AG04450 (cell line): ENCODE measurements at places on chromosomes 13 and 19.

- DNase-seq = no peak
These were observed 39.6 kb downstream of the STK24 start for GRCh38 chr13:98537306-98537705.

- DNase-seq = no peak
These were observed 13.0 kb upstream of the KCNN1 start for GRCh38 chr19:17953869-17954268.

GRCh38 chr13:77703408-77703807 lies 5.9 kb downstream of the SLAIN1 start:
- no peak for DNase-seq

- no peak for DNase-seq
These were observed 91.3 kb downstream of the SPRY2 start for GRCh38 chr13:80249516-80250212.

DNA sequence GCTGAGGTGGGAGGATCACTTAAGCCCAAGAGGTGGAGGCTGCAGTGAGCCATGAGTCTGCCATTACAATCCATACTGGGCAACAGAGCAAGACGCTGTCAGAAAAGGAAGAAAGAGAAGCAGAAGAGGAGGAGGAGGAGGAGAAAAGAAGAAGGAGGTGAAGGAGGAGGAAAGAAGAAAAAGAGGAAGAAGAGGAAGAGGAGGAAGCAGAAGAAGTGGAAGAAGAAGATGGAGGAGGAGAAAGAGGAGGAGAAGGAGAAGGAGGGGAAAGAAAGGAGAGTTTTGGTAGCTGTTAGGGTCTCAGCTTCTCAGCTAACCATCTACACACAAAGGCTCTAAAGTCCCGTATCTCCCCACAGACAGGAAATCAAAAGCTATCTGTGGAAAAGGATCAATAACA lies 23.7 kb upstream of the PLEKHF1 start:
- DNase-seq = no peak

- DNase-seq = no peak
These were observed 22.0 kb downstream of the NDFIP2 start for GRCh38 chr13:79502859-79503468.

DNA sequence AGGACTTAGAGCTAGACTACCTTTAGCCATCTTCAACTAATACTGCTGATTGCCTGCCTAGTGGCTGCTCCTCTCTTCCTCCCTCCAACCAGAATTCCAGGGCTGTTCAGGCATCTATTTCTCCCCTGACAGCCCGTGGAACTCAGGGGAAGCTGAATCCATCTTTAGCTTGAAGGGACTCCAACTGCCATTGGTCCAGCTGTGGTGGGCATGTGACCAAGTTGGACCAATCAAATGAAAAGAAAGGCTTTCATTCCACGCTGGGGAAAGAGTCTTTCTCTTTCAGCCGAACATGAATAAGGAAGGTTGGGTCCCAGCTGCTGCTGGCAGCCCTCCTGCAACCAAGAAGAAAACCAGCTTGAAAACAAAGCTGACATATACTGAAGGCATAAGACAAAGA lies 168.5 kb upstream of the OBI1 start:
- DNase-seq = no peak

- DNase-seq = no peak
These were observed 57.4 kb upstream of the RCBTB2 start for GRCh38 chr13:48590141-48590901.

DNA sequence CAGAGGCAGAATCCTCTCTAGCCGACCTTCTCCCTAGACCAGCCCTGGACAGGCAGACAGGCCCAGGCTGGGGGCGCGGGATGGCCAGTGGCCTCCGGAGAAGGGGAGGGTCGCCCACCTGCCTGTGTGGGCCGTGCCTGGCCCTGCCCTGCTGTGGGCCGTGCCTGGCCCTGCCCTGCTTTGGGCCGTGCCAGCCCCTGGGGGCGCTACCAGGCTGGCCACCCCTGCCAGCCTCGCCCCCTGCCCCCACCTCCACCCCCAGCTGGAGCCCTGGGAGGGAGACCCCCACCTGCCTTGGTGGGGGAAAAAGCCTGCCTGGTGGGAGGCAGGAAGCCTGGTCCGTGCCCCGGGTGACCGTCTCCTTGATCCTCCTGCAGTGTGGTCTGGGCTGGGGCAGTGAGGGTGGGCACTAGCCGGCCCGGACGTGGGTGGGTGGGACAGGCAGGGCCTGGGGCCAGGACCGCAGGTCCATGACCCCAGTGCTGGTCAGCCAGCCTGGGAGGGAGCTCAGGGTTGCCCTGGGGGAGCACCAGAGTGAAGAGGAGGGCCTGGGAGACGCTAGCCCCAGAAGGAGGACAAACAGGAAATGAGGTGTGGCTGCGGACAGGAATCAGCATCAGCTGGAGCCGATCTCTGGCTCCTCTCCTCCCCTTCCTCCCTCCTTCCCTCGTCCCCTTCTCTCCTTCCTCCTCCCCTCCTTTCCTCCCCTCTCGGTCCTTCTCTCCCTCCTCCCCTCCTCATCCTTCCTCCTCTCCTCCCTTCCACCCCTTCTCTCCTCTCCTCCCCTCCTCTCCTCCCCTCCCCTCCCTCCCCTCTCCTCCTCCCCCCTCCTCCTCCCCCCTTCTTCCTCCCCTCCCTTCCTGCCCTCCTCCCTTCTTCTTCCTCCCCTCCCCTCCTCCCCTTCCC lies 5.1 kb upstream of the MKNK2 start:
- DNase-seq = no peak

GRCh38 chr13:81382246-81382645 lies 1041.3 kb upstream of the SPRY2 start:
- no peak for DNase-seq

DNA sequence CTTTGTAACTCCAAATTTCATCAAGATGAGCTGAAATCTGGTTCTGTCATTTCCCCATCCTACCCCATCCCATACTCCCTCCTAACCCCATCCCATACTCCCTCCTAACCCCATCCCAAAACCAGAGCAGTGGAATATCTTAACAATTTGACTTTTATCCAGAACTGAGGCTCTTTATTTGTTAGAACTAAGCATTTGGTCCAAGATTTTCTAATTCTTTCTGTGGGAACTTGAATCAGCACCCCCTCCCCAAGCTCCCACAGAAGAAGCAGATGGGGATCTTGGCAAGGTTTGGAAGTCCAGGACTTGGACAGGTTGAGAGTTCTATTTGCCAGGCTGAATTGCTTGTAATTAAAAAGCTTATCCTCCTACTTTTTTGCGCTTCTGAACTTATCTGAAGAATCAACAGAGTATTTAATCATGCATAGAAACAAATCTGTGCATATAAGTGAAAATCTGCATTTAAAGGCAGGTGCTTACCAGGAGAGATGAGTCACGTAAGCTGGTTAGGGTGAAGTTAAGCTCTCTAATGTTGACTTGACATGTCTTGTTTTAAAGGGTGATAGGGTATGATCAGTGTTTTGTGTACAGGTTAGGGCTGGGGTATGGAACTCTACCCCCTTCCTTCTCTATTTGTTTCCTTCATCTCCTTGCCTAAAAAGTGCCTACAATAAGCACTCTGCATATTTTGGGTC lies 111.1 kb downstream of the COG6 start:
- DNase-seq = no peak

- DNase-seq = no peak
These were observed 429.4 kb downstream of the TBC1D4 start for GRCh38 chr13:75052616-75053015.

DNA sequence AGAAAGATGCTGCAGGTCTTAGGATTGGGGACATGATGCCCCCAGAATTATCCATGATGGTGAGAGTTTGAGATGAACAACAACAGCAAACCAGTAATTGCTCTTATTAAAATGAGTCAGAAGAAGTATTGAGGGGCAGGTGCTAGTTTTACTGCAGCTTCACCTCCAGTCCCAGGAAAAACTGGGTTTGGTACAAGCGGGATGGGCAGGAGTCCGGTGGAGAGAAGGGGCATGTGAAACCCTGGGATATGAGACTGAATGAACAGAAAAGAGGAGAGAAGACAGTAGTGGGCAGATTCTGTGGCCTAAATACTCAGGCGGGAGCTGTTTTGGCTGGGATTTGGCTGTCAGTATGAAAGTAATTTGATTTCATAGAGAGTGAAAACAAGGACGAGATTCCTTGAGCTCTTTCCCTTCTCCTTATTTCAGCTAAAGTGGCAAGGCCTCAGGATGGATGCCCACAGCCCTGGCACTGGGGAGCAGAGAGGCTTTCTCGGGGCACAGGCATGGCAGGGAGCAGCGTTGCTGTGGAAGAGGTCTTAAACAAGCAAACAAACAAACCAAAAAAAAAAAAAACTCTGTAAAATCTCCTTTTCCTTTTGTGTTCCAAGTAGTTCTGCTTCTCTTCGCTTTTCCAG lies 30.7 kb downstream of the NFIX start:
- no peak for DNase-seq

- no peak for DNase-seq
These were observed 99.0 kb upstream of the MRI1 start for GRCh38 chr19:13665125-13665905.

GRCh38 chr13:90438576-90438975 lies 908.9 kb upstream of the MIR17HG start:
- no peak for DNase-seq

GRCh38 chr19:15072930-15073647 lies 8.9 kb upstream of the OR1I1 start:
- no peak for DNase-seq

GRCh38 chr19:495402-496111 lies 729 bp upstream of the MADCAM1 start:
- no peak for DNase-seq

DNA sequence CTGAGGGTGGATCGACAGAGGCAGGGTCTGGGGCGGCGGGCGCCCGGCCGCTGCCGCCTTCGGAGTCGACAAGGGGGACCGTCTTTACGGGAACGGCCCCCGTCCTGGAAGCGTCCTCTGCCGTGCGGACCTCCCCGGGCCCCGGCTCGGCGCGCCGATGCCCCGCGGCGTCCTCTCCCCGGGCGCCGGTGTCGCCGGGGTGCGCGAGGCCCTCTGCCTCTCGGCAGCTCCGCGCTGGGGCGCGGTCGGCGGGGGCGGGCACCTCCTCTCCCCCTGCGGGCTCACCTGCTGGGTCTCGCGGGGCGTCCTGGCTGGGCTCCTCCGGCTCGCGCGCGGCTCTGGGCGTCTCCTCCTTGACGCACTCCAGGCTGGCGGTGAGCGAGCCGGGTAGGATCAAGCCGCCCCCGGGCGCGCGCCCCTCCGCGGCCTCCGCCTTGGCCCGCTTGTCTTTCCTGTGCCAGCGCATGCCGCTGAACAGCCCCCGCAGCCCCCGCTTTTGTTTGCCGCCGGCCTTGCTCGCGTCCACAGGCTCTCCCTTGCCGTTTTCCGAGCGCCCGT lies 1.5 kb downstream of the AMER2 start:
- DNase-seq = no peak

GRCh38 chr19:43957891-43958290 lies 6.9 kb downstream of the ZNF221 start:
- peak; percentile 80 for DNase-seq

GRCh38 chr19:48244281-48244680 lies 11.4 kb downstream of the CARD8 start:
- no peak for DNase-seq

- DNase-seq = no peak
These were observed 4.6 kb downstream of the GRIN2D start for GRCh38 chr19:48398102-48398374.

DNA sequence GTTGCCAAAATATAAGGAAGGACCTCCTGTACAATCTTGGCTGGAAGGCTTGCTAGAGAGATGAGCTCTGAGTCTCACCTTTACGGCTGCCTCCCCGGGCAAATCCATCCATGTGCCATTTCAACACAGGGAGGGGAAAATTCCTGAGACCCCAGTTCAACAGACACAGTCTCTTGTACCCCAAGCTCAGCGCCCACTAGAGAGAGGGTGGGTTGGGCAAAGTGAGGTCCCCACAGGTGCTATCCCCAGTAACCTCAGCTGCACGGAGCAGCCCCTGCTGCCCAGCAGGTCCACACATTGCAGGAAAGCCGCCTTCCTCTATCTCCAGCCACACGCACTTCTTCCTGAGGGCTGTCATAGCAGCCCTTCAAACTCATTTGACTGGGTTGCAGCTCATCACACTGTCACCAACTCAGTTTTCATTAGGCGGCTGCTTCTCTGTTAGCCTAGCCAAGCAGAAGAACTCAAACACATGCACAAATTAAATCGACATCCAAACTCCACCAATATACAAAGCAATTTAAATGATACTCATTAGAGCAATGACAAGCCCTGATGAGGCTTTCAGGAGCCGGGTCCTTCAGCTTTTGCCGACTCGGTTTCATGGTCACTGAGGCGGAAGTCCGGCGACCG lies 80.4 kb downstream of the TSHZ3 start:
- DNase-seq = no peak
